Daoy (cell line): ENCODE measurements at places on chromosomes 13 and 19.

GRCh38 chr13:34815526-34815925 is 126.5 kb upstream of the NBEA start:
- no peak for DNase-seq

DNA sequence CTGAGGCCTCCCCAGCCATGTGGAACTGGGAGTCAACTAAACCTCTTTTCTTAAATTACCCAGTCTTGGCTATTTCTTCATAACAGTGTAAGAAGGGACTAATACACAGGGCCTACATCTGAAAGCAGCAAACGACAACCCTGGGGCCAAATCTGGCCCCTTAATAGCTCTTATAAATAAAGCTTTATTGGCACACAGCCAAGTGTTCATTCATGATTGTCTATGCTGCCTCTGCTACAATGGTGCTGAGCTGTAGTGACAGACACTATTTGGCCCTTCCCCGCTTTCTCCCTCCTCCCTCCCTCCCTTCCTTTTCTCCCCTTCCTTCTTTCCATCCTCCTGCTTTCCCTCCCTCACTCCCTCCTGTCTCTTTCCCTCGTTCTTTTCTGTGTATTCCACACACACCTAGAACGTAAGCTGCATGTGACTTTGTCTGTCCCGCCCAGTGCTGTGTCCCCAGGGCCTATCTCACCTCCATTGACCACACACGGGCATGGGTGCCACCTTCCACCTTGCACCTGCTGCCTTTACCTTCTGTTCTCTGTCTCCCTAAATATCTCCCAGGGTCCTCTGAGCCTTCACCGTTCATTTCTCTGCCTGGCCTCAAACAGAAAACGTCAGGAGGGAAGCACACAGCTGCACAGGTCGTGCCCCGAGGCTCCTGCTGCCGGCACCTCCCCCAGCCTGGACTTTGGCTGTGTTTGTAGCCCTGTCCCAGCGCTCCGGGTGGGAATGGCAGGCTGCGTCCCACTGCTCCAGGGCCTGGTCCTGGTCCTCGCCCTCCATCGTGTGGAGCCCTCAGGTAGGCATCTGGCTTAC is at the start of gene PROZ:
TSS of gene PROZ (plus strand) at position 720 of the 819 bp plus-strand sequence. CDS start at position 733, 13 bp downstream.
- no peak for DNase-seq

GRCh38 chr13:32126278-32126677 is 94.7 kb downstream of the FRY start:
- DNase-seq = no peak

DNA sequence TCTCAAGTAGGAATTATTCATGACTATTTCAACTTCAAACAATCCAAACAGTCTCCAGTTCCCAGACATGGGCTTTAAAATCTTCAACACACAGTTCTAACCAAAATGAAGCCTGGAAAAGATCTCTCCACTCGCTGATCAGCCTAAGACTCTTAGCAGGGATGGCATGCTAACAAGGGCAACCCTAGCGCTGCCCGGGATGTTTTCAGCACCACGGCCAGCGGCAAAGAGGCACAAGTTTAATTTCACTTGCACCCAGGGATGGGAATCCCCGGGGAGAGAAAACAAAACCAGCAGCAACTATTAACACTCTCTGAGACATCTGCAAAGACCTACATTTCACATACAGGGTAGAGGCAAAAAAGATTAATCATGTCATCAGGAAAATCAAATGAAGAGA is 43.0 kb downstream of the CACNA1A start:
- DNase-seq = peak; percentile 44

DNA sequence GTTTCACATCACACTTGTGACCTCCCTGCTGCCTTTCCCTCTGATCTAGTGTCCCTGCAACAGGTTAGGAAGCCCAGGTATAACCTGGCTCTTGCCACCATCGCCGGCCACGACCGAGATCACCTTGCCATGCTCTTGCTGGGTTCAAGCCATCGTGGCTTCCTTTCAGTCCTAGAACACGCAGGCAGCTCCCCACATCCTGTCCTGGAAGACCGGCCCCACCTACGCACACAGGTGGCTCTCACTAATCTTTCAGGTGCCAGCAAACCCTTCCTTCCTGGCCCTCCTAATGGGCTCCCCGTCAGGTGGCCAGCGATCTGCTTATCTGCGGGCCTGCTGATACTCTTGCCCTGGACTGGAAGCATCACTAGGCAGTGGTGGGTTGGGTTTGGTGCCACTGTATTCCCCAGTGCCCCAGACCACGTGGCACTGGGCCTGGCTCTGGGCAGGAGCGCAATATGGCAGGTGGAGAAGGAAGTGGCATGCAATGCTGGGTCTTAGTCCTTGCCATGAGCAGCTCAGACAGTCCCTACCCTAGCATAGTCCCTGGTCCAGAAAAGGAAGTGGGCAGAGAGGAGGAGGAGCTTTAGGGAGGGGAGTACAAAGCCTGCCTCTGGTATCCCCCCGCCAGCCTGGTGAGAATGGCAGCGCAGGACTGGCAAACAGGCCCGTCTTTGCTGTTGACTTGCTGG is 11.8 kb downstream of the PPP1R37 start:
- no peak for DNase-seq

DNA sequence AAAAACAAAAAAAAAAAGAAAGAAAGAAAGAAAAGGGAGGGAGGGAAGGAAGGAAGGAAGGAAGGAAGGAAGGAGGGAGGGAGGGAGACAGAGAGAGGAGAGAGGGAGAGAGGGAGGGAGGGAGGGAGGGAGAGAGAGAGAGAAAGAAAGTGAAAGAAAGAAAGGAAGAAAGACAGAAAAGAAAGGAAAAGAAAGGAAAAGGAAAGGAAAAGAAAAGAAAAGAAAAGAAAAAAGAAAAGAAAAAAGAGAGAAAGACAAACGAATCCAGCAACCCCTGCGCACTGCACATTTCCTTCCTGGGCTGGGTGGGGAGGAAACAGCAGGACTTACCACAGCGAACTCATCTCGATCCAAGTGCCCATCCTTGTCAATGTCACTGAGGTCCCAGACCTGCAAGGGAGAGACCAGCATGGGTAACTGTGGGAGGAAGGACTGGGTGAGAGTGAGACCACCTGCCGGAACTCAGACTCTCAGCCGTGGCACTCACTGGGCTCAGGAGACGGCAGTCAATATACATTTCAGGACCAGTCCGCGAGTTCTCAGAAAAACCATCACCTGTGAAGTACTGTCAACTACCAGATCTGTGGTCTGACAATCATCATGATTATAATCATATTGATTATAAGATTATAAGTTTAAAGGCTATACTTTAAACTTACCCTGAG is 43.3 kb downstream of the EPS15L1 start:
- no peak for DNase-seq

DNA sequence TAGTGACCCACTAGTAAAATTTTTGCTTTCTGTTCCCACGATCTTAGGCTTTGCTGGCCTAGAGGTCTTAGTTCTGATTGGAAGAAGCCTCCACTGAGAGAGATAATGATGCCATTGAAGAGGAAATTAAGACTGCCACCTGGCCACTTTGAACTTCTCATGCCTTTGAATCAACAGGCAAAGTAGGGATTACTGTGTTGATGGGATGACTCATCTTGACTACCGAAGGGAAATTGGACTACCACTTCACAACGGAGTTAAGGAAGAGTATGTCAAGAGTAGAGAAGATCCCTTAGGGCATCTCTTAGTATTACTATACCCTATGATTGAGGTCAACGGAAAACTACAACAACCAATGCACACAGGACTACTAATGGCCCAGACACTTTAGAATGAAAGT is 12.7 kb upstream of the FREM2 start:
- DNase-seq = no peak

DNA sequence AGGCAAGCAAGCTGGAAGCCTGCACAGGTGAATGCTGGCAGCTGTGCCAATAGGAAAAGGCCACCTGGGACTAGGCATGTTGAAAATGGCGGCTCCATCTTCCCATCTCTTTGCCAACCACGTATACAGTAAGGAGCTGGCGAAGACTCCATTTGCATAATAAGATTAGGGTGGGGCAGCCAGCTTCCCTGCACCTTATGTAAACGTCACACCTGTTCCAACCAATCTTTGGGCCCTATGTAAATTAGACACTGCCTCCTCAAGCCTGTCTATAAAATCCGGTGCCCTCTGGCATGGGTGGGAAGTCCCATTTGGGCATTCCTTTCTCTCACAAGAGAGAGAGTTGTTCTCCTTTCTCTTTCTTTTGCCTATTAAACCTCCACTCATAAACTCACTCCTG is 16.8 kb downstream of the ADGRE2 start:
- no peak for DNase-seq

GRCh38 chr13:108084840-108085239 is 130.5 kb downstream of the LIG4 start:
- no peak for DNase-seq

GRCh38 chr13:50519866-50520265 is 323.6 kb downstream of the DLEU7 start:
- DNase-seq = no peak

DNA sequence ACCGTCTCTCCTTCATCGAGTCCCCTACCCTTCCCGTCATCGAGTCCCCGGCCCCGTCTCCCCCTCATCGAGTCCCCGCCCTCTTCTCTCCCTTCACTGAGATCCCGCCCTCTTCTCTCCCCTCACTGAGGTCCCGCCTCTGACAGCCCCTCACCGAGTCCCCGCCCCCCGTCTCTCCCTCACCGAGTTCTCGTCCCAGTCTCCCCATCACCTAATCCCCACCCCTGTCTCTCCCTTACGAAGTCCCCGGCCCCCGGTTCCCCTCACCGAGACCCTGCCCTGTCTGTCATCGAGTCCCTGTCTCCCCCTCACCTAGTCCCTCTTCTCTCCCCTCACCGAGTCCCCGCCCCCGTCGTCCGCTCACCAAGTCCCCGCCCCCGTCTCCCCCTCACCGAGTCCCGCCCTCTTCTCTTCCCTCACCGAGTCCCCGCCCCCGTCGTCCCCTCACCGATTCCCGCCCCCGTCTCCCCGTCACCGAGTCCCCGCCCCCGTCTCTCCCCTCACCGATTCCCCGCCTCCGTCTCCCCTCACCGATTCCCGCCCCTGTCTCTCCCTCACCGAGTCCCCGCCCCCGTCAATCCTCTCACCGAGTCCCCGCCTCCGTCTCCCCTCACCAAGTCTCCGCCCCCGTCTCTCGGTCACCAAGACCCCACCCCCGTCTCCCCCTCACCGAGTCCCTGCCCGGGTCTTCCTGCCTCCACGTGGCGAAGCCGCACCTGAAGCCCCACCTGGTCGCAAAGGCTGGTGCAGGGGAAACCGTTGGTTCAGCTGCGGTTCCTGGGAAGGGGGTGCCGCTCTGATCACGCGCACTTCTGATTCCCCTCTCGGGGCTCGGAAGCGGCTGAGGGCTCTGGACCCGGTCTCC is 23.9 kb upstream of the ZNF846 start:
- DNase-seq = peak; percentile 76

DNA sequence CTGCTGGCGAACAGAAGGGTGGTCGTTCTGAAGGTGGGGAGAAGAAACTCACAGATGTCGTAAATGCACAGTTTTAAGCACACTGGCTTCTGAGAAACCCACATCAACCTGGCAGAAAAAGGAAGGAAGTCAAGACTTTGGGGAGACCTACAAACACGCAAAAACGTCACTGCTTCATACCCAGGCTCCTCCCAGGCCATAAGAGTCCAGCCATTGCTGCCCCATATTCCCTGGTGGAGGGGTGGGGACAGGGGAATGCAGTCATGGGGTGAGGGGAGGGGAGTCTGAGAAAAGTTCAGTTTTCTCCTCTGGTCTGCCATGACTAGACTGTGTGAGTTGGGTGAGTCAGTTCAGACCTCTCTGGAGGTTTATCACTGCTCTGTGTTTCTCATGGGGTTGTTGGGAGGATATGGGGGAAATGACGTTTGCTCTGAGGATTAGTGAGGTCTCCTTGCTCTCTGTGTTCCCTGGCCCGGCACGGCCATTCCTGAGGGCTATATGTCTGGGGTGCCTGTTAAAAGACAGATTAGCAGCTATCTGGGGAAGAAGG is 139.0 kb downstream of the FLT1 start:
- peak; percentile 60 for DNase-seq

- DNase-seq = no peak
Measured at GRCh38 chr13:48333976-48334375, 30.4 kb downstream of the RB1 start.

DNA sequence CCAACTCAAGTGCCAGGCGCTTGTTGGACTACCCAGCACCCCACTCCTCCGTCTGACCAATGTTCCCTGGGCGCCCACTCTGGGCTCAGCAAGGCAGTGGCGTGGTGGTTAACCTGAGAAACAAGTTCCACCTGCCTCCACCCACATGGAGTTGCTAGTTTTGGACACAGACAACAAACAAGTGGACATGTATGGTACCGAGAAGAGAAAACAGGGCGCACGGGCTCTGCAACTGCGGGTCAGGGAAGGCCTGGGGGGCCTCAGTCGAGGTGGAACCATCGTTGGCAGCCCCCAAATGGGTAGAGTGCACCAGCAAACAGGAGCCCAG is 2.5 kb downstream of the MIER2 start:
- no peak for DNase-seq

DNA sequence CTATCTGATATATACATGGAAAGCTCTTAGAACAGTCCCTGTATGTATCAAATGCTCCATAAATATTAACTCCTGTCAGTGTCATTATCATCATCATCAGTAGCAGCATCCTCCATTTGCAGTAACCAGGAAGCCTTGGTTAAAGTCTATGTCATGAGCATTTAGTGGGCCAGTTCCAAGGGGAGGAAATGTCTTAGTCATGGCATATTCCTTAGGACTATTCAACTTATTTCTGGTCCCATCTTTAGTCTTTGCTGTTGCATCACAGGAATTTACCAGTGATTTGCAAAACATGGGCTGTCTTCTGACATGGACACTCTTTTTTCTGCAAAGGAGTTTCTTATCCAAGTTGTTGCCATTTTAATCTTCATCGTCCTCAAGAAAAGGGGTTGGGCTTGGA is 98.4 kb downstream of the WDFY2 start:
- no peak for DNase-seq

DNA sequence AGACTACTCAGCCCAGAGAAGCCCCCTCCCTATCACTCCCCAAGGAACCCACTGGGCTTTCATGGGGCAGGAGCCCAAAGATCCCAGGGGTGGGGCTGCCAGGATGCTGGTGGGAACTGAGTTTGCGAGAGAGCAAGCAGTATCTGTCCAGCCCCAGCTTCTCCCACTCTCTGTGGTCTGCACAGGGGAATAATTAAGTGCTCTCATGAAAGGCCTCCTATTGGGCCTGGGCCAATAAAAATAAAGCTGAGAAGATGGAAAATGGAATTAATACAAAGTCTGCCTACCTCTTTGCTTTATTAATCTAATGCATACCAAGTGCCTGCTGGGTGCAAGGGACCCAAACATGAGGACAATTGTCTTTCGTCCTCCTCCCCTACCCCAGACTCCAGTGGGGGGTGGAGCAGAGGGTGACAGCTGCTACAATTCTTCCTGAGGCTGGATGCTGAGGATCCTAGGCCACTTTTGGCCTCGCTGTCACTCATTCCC is 5.4 kb downstream of the DDX39A start:
- DNase-seq = peak; percentile 58

DNA sequence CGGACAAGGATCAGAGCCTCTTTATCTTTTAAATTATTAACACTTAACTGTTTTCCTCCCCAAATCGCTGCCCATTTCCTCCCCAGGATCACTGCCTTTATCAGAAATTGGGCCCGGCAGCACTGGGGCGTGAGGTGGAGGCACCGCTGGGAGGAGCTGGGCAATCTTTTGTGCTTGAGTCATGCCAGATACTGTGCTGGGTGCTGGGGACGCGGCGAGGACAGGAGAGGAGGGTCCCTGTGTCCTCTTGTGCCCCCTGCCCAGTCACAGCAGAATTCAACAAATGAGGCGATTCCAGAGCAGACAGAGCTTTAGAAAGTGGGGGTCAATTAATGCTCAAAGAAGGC is 347.8 kb downstream of the ZNF536 start:
- peak; percentile 55 for DNase-seq
